ENCODE measurements at places on chromosomes 12 and 14.

- DNase-seq = peak; percentile 42
Observed at GRCh38 chr14:76050797-76051392, 65.3 kb downstream of the IFT43 start.

- DNase-seq = peak; percentile 29
Observed at GRCh38 chr12:3199551-3200031, 122.4 kb downstream of the TSPAN9 start.

DNA sequence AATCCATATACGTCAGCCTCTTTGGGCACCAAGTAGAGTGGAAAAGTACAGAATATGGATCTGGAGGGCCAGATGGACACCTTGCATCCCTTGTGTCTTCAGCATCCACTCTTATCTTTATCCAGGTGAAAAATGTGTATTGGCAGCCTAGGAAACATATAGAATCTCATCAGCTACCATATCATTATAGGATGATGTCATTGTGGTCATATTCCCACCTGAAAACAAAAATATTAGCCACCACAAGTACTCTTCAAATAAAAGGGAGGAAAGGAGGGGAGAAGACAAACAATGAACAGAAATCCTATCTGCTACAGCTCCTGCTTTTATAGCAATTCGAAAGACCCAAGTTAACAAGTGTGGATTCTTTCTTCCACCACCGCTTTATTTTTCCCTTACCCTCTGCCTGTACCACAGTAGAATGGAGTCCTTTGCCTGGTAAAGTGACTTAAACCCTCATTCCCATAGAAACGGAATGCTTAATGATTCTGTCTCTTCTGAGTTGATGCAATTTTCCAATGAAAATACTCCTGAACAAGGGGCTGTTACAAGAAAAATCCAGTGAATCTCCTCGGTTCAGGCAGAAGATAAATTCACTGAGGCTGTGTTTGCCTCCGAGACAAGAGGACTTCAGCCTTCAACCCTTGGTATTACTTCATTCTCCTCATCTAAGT is 13.8 kb upstream of the IL26 start:
- no peak for DNase-seq

GRCh38 chr12:88327276-88327675 is 185.2 kb downstream of the TMTC3 start:
- no peak for DNase-seq

DNA sequence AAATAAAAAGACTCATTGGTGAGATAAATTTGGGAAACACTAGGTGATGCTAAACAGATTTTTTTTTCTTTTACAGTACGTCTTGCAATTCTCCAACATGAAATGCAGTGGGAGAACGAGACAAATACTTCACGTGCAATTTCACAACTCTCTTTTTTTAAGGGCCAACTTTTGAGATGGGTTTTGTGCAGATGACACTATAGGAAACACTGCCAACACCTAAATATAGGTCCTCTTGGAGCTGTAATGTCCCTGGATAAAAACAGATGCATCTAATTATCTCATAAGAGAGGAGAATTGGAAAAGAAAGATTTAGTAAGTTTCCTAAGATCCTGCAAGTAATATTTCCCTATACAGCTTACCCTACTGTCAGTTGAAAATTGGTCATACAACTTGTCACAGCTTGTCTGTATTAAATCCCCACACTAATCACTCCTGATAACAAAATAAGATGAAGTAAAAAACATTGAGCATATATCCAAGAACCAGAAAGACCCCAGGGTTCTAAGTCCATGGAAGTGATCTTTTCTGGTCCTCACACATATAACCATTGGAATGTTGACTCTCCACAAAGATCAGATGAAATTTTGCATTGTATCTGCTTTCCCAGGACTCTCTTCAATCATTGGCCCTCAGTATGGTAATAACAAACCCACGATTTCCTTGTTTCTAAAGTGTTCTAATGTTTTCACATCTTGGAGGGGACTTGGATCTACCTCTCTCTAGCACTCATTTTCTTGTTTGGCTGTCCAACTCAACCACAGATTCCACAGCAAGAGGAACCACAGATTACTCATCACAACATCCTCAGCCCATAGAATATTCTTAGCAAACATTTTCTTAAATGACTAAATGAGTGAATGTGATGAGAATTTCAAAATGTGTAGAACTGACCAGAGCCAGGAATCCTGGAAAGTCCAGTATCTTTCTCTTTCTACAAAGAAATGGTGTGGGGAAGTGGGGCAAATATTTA is 769.4 kb upstream of the USP15 start:
- no peak for DNase-seq

GRCh38 chr14:100069161-100069800 is 4.1 kb downstream of the EVL start:
- no peak for DNase-seq

GRCh38 chr12:41302979-41303403 is 114.9 kb downstream of the PDZRN4 start:
- no peak for DNase-seq

DNA sequence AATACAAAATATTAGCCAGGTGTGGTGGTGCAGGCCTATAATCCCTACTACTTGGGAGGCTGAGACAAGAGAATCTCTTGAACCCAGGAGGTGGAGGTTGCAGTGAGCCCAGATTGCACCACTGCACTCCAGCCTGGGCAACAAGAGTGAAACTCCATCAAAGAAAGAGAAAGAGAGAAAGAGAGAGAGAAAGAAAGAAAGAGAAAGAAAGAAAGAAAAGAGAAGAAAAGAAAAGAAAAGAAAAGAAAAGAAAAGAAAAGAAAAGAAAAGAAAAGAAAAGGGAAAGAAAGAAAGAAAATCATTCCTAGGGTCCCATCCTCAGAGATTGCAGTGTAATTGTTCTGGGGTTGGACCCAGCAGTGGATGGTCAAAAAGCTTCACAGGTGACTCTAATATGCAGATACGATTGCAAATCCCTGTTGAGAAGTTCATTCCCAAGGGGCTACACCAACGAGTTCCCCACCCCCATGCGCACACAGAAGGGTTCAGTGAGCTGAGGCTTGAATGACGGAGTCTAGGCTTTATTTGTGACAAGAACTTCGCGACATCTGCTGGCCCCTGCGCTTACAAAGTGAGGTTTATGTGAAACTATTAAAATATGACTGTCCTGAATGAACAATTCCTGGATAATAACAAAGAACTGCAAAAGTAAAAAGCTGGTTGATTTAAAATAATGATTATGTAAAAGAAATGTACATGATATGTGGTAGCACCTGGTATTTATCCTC is 17.4 kb upstream of the RNASE12 start:
- no peak for DNase-seq

DNA sequence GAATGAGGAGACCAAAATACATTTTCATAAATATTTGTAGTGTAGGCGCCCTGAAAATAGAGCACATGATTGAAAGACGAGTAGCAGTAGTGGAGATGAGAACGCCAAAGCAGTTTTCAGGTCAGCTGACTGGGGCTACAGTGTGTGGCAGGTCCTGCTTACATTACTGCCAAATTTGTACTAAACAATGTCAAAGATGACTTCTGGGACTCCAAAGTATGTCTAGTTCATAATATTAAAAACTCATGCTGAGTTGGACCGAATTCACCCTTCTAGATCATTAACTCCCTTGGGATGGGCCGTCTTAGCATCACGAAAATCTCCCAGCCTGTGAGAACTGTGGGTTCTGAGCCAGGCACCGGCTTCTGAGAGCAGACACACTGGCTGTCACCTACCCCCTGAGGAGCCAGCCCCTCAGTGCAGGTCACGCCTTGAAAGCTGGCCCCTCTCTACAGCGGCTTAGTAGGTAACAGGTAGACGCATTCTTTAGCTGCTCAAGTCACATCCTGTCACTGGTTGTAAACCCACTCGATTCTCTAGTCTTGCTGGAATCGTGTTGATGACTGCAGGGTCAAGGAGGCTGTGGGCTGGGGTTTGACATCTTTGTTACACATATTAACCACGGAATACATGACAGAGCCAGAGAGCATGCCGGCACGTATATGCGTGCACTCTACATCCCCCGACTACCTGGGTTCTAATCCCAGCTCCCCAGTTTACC is 210.4 kb downstream of the ETV6 start:
- no peak for DNase-seq

- no peak for DNase-seq
Observed at GRCh38 chr14:101497684-101498525, 63.4 kb upstream of the DIO3 start.

DNA sequence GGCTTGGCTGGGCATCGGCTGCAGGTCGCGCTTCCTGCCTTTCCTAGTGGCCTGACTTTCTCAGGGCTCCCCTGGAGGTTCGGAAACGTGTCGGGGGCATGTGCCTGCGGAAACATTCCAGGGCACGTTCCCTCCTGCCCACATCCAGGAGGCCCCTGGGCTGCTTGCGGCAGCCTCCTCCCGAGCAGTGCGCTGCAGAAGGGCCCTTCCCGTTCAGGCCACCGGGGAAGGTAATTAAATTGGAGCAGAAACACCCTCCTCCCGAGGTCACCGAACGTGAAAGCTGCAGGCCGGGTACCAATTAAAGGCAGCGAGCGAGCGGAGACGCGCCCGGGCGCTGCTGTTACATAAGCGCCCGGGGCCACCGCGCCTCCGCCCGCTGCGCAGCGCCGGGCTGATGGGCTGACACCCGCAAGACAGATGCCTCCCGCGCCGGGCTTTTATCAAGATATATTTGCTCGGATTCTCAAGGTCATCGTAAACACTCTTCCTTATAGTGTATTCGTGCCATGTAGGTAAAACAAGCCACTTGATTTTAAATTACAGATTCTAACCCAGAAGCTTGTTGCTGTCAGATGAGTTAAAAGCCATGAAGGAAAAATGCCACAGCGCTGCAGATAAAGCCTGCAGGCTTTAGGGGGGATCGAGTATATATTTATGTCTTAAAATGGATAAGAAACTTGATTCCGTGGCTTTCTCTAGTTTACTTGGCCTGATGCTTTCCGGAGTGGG is 31.4 kb downstream of the SSPN start:
- peak; percentile 20 for DNase-seq

DNA sequence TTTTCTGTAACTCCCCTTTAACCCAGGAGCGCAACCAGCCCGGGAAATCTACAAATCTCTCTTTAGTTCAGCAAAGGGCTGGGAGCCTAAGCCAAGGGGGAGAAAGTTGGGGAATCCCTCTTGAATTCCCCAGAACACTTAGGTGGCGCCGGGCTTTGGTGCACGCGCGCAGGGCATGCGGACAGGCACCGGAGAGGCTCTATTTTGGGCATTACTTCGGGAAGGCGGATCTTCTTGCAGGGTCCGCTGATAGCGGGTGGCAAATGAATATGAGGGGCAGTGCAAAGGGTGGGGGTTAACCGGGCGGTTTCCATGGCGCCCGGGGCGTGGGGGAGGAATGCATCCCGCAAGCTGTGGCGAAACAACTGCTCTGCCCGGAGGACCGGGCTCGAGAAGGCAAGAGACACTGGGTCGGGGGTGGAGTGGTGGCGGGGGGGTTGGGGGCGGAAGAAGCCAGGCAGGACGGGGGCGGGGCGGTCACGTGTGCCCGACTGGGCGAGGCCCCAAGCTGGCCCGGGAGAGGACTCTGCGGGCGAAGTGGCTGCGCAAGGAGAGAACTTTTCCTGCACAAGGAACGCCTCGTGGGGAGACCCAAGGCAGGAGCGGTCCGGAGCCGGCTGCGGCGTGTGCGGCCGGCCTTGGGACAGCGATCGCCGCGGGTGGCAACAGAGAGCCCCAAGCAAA is at the start of gene FLVCR2:
Gene FLVCR2, plus strand, starts transcription at position 519 of the 684 bp plus-strand sequence. CDS start 353 bp downstream, outside the sequence.
- peak; percentile 42 for DNase-seq

DNA sequence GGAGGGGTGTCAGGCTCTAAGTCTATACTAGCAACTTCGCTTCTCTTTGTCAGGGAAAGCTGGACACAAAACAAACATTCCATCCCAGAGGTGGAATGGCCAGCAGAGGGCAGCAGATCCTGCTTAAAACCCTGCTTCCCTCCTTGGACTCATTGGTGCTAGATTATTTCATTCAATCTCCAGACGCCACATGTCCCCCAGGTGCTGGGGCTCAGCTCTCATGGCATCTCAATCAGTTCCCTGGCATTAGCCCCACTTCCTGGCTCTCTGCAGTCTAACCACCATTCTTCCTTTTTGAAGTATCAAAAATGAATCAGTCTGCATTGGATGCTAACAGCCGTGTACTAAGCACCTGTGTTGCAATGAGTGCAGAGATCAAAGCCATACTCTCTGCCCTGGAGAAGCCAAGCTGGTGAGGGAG is 8.1 kb upstream of the PPP1R1A start:
- DNase-seq = peak; percentile 62

DNA sequence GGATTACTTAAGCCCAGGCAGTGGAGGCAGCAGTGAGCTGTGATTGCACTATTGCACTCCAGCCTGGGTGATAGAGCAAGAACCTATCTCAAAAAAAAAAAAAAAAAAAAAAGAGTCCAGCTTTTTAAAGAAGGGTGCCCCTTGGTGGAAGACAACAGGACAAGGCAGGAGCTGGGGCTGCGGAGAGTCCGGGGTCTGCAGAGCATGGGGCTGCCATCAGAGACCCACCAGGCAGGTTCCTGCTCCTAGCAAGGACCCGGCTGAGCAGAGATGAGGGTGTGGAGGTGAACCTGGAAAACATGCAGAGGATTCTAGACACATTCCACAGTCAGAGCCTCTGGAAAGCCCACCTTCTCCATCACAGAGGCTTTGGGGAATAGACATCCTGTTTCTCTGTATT is 21.0 kb upstream of the CIPC start:
- DNase-seq = no peak

DNA sequence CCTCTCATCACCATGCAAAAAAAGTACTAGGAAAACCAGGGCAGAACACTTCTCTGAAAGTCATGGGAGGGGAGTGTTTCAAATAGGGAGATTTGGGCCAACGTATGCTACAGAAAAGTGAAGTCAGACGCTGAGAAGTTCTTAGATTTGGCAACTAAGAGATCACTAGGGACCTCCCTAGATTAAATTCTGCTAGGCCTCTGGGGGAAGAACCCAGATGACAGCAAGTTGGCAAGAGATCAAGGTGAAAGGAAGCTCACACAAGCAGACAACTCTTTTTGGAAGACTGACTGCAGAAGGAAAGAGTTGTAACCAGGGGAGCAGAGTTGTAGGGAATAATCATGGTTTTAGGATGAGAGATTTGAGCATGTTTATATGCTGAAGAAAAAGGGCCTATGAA is 20.7 kb downstream of the IQSEC3 start:
- DNase-seq = no peak

GRCh38 chr14:72880820-72881219 is 13.1 kb downstream of the DPF3 start:
- no peak for DNase-seq

DNA sequence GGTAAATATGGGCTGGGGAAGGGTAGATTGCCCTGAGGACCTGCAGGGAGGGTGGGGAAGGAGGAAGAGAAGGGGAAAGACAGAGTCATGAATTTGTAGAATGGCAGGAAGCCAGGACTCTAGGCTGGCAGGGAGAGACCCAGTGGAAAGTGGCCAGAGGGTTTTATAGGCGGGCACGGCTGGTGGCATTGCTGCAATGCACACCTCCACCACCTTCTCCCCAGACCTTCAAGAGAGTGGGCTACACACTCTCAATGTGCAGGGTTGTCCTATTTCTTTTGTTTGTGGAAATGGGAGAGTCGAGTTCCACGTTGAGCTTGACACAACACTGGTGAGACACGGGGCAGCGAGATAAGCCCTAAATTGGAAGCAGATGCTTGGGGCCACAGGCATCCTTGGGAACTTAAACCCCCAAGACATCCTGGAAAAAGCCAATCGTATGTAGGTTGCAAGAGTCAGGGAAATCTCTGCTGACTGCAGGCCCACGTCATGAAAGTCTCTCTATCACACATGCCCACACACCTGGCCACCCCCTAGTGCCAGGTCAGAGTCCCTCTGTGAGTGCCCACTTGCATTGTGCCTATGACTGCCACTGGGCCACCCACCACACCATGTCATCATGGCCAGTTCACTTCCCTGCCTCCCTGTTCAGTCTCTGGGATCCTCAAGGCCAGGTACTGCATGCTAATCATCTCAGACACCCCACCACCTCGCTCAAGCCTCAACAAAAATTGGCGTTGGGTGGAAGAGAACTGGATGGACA is 38.0 kb upstream of the BDKRB2 start:
- no peak for DNase-seq
